ENCODE measurements at places on chromosomes 1 and 21. TPM values are rescaled to one million over a fixed set of nuclear protein-coding genes. Genes with fewer than 3 reads are reported as not detected.

Gene PSRC1
- total RNA-seq: 46.8 TPM

Gene CCDC17
- total RNA-seq: 0.06 TPM

Gene OR2AK2
- not detected for total RNA-seq

Gene LCE1B
- total RNA-seq: not detected

Gene DPM3
- 83.3 TPM for total RNA-seq

Gene HCN3
- 3.3 TPM for total RNA-seq

Gene KCNJ10
- not detected for total RNA-seq

Gene LAMC2
- 0.68 TPM for total RNA-seq

Gene VPS13D
- total RNA-seq: 11.4 TPM

Gene C1orf115
- 1.4 TPM for total RNA-seq

Gene HSD11B1
- total RNA-seq: not detected

Gene RHEX
- total RNA-seq: not detected

Gene ARHGAP29
- total RNA-seq: 1.2 TPM

Gene LRRC39
- total RNA-seq: 0.34 TPM

Gene LCE1F
- total RNA-seq: not detected

Gene LCE1D
- total RNA-seq: not detected

Gene NUP210L
- total RNA-seq: not detected

Gene HCRTR1
- total RNA-seq: 2.0 TPM

Gene ADAMTSL4
- total RNA-seq: 20.0 TPM

Gene PRAMEF26
- not detected for total RNA-seq

Gene AIRE
- 0.86 TPM for total RNA-seq

Gene RHBG
- total RNA-seq: 0.06 TPM

Gene GLIS1
- 0.92 TPM for total RNA-seq

Gene MASP2
- total RNA-seq: not detected

Gene ARHGEF16
- total RNA-seq: 20.2 TPM

Gene TRAF3IP3
- total RNA-seq: not detected

Gene MGST3
- 86.1 TPM for total RNA-seq

Gene REN
- total RNA-seq: not detected

Gene NTRK1
- 0.81 TPM for total RNA-seq

Gene ATP5PO
- 334 TPM for total RNA-seq

Gene HSF2BP
- total RNA-seq: 5.3 TPM

Gene RGS13
- total RNA-seq: not detected

Gene SELENON
- 22.8 TPM for total RNA-seq

Gene PDPN
- not detected for total RNA-seq

Gene LINGO4
- total RNA-seq: not detected

Gene KRTAP26-1
- total RNA-seq: not detected

Gene NGF
- total RNA-seq: not detected

Gene OLFML2B
- not detected for total RNA-seq

Gene SUSD4
- not detected for total RNA-seq

Gene PCSK9
- total RNA-seq: 0.06 TPM

Gene TMPRSS3
- not detected for total RNA-seq

Gene PRMT6
- total RNA-seq: 166 TPM

Gene GRHL3
- 2.6 TPM for total RNA-seq

Gene RIMS3
- total RNA-seq: 8.9 TPM

Gene CRYBG2
- 18.6 TPM for total RNA-seq

Gene IGFN1
- total RNA-seq: 29.1 TPM

Gene TTLL7
- not detected for total RNA-seq

Gene HES3
- not detected for total RNA-seq

Gene CD46
- total RNA-seq: 48.7 TPM

Measured in G401 (cell line).